ENCODE measurements at places on chromosomes 3 and 15.

GRCh38 chr15:92928225-92928750 is 28.2 kb downstream of the CHD2 start:
- no peak for DNase-seq

DNA sequence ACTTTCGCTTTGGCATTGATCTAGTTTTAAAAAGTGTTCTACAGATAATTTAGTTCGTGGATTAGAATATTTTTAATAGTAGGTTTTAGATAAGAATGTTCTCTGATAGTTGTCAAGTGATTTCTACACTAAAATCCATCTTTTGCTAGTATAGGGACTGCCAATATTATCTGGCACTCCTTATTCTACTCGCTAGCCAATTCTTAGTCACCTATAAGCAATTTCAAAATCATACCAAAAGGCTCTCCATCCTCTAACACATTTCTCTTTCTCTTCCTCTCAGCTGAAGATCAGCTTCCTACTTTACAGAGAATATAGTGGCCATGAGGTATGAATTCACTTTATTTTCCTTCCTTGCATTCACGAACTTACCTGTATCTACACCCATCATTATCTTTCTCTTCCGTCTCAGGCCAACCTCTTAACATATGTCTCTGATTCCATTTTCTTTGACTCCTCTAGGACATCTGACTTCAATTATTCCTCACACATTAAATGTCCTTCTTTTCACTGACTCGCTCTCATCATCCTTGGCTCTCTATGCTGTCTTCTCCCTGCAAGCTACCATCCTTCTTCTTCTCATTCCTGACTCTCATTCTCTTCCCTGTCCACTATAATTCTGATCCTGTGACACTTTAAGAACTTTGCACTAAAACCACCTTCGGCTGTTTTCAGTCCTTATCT is 35.5 kb downstream of the C3orf80 start:
- DNase-seq: no peak

GRCh38 chr3:109270779-109271178 is 45.5 kb downstream of the DPPA2 start:
- DNase-seq: no peak

DNA sequence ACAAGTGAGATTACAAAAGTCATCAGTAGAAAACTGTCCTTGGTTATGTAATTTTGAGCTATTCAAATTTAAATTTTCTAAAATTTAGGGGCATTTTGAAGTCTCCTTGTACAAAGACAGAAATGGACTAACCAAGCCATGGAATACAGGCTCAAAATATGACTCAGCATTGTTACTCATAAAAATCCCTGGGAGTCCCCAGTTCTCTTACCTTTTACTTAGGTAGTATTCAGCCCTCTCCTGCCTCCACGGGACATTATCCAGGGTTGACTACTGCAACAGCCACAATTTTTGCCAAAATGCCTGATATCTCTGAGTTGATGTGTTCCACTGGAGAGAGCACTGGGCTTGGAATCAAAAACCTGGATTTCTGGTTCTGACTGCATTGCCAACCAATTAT is 25.0 kb downstream of the CLDN18 start:
- no peak for DNase-seq

- no peak for DNase-seq
These were observed 72.3 kb downstream of the SLC12A8 start for GRCh38 chr3:125140011-125140817.

GRCh38 chr3:138470687-138471086 is 36.3 kb downstream of the ESYT3 start:
- no peak for DNase-seq

- DNase-seq: no peak
These were observed 248.8 kb downstream of the NSUN3 start for GRCh38 chr3:94311651-94312050.

DNA sequence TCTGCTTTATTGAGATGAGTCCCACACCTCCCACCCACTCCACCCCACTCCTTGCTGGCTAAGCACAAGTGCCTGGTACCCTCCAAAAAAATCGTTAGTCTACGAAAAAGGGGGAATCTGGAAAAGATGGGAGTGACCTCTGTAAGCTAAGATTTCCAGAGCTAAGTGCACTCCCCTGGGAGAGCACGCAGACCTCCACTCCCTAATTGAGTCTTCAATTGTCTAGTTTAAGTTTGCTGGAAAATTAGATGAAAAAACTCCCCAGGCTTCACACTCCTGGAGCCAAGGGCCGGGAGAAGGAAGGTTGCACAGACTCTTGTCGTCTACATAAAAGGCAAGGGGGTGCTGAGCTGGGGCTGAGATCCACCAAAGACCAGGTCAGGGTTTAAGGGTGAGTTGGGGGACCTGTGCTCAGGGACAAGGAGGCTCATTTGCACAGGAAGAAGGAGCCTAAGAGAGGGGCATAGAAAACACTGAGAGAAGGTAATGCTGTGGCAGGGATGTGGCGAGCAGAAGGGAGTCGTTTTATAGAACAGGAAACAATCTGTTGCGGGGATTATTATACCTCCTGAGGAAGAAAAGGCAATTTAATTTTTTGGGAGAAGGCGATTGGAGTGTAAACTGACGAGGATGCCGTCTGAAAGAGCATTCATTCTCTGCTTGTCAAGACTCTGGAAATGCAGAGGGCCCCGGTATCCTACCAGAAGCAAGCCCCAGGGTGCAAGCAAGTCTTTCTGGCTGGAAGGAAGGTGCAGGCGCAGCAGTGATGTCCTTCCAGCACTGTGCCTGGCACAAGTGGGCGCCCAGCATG is 126.5 kb upstream of the DLG1 start:
- no peak for DNase-seq

DNA sequence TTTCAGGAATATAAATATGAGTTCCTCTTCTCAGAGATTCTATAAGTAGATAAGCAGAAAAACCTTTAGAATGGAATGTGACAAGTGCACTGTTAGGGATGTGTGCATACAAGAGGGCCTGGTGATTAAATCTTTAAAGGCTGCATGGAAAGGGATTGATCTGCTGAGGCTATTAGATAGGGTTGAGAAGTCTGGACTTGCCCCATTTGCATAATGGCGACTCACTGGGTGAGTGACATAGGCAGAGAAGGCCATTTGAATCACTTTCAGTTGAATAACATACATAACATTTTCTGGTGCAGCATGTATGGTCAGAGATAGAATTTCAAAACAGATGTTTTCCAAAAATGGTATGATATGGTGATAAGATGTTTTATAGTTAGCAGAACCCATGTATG is 156.9 kb downstream of the ZNF621 start:
- no peak for DNase-seq

- no peak for DNase-seq
These were observed 36.8 kb downstream of the HGD start for GRCh38 chr3:120645083-120645845.

GRCh38 chr3:52140000-52140399 is 14.2 kb downstream of the POC1A start:
- DNase-seq: no peak

GRCh38 chr15:25877681-25878080 is 14.6 kb upstream of the ATP10A start:
- DNase-seq: no peak

DNA sequence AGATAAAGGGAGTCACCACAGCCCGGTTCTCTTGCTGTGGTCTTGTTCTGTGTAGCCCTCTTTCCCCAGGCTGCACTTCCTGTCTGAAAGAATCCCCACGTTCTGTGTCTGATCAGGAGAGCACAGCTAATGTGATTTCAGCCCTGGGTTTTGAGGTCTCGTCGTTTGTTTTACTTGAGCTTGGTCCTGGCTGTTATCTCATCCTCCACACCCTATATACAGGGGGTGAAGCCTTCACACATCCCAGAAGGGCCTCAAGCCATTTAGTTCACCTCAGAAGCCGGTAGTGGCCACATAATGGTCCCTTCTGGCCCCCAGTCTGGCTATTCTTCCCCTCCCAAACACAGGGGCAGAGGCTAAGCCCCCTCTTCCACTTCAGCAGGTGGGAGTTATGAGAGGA is 115.6 kb downstream of the PDE8A start:
- DNase-seq: no peak

GRCh38 chr15:95609096-95609495 is 721.4 kb upstream of the NR2F2 start:
- DNase-seq: no peak

GRCh38 chr15:71971905-71972304 is 146.0 kb downstream of the MYO9A start:
- no peak for DNase-seq

All from CD8-positive, alpha-beta T cell (primary cell).